ENCODE measurements at places on chromosomes 7 and 10.

- DNase-seq: no peak
These were observed 5.2 kb upstream of the COL26A1 start for GRCh38 chr7:101357433-101357832.

- DNase-seq: no peak
These were observed 380.4 kb upstream of the ZMIZ1 start for GRCh38 chr10:78688230-78688900.

- no peak for DNase-seq
These were observed 21.6 kb upstream of the EEPD1 start for GRCh38 chr7:36131499-36131898.

- DNase-seq: no peak
These were observed 100.0 kb downstream of the SORCS3 start for GRCh38 chr10:104741127-104741526.

DNA sequence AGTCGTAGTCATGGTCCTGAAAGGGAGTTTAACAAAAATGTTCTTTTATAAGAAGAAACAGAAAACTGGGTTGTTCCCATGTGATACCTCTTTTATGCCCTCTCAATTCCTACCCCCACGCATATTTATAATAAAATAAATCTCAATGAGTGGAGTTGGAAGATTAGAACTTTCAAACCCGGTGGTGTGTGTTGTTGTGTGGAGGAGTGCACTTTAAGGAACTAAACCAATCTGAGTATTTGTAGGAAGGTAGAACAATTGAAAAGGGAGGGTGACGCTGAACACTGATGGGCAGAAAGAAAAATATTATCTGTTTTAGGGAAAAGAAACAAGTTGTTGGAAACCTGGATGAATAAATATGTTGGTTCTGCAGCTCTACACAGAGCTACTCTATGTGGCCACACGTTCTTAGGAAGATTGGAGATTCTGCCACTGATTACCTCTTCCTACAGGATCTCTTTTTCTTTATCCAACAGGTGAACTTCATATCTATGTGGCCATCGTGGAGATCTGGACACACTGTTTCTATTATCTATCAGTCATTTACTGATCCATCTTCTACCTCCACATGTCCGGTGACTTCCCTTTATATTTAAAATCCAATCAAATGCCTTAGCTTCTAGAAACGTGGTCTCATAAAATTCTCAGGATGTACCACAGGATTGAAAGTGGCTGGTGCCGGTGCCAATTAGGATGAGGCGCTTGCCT is 13.1 kb upstream of the GATA3 start:
- no peak for DNase-seq

- peak; percentile 35 for DNase-seq
These were observed 429.0 kb upstream of the MTPN start for GRCh38 chr7:136405931-136406777.

DNA sequence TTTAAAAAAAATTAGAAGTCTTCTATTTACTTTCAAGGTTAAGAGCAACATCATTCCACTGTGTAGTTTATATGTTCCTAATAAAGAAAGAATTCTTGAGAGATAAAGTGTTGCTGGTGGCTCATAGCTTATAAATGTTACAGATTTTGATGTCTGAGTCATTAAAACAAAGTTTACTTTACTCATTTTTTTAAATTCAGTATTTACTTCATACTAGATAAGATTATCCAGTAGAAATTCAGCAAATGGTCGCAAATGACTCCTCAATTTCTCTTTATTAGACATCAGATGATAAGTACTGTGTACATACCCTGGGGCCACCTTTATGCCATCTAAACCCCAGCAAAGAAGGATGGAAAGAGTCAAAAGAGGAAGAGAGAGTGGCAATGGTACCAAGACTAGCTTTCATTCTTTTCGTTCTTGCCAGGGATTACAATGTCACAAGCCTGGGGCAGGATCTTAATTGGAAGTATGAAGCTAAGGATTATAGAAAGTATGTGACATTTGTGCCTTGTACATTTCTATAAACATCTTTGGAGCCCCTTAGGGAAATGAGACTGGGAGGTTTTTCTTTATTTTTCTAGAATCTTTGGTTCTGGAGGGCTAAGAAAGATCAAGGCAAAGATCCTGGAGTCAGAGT is 206.1 kb downstream of the CHRM2 start:
- no peak for DNase-seq

GRCh38 chr10:126099366-126099765 is 203.0 kb downstream of the FANK1 start:
- no peak for DNase-seq

DNA sequence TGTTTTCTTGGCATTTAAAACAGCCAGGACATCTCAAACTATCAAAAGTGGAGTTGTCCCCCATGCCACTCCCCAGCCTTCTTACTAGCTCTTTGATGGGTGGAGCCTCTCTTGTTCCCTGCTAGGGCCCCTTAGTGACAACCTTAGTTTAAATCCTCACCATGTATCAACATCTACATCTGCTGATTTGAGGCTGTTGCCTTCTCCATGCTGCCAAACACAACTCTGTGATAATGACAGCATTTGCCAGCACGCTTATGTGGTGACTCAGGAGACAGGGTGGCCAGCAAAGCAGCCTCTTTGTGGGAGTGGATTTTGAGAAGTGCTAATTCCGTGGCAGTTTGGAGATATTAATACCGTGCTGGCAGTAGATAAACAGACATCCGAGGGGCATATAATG is 145.4 kb downstream of the LRRC4 start:
- DNase-seq: no peak

DNA sequence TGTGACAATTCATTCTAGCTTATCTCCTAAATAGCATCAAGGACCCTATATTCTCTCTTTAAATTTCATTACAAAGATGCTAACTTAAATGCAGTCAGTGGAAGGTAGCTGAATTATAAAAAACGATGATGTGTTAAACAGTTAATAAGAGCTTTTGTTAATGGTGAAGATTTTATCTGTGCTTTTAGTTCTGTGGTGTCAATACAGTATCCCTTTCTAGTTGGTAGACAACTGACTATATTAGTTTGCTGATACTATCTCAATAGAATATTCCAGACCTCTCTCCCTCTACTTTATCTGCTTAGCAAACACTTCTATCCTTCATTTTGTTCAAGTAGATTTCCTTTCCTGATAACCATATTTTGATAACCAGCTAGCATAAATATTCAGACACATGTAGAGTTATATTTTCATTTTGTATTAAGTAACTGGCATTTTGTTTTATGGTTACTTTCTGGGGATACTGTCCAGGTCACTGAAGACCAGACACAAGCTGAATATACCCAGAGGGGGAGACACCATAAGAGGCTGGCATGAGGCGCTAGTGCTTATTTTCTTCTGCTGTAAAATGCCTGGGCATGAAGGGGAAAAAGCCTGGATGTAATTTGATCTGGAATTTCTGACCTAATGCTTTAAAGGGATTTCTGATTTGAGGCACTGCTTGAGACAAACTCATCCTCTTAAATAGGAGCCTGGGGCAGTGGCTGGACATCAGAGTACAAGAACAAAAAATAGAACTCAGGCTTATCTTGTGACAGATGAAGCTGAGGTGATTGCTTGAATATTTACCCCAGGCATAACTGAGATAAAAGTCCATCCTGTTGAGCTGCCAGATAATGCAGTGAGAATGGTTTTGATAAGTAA is 197.5 kb downstream of the MALRD1 start:
- DNase-seq: no peak

DNA sequence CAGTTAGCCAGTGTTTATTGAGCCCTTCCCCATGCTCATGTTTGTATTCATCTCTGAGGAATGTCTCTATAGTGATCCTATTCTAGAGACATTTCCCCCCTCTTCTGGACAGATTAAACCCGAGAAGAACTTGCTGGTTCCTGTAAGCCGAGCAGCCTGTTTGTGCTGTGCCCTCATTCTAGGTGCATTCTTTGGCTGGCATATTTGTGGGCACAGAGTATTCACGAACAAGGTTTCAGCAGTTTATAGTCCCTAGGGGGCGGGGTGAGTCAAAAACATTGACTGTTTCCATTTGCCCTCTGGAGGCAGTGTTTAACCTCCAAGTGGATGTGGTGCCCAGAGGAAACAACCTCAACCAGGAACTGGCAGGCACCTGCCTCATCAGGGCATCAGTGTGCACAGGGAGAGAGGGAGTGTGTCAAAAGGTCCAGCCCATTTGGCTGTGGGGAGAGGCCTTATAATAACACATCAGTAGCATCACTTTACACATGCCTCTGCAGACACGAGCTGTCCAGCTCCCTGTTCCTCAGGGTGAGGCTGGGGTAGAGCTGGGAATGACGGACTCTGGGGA is 273.3 kb upstream of the LRGUK start:
- DNase-seq: no peak

- DNase-seq: peak; percentile 57
These were observed 37.9 kb downstream of the ADAM12 start for GRCh38 chr10:126350216-126350992.

DNA sequence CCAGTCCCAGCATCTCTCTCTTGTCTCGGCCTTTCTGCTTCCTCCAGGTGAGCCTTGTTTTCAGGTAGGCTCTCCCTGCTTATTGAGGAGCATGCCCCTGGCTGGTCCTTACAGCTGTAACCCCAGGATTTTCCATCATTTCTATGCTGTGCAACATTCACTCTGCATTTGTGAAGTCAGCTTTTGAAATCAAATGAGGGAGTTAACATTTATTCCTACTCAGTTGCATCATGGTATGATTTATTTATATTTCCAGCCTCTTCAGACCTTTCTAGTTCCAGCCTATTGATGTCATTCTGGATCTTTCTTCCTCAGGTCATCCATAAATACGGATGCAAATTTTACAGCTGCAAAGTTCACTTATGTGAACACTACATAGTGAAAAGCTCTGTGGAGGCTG is 755.6 kb downstream of the TYW1 start:
- no peak for DNase-seq

GRCh38 chr7:98571986-98572385 is 45.1 kb upstream of the NPTX2 start:
- DNase-seq: no peak

GRCh38 chr7:105786520-105787470 is 89.6 kb downstream of the ATXN7L1 start:
- DNase-seq: no peak

DNA sequence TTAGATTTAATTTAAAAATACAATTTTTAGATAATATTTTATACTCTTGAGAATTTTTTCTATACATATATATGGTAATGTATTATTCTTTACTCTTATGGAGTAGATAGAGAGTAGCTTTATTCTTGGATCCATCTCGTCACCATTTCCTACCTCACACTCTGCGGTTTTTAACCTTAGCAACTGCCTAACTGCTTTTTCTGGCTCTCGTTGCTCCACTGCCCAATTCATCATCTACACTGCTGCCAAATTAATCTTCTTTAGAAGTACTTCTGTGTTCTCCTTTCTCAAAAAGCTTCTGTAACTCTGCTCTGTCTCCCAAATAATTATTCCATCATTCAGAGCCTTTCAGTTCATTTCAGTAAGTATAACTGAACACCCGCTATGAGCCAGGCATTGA is 35.3 kb downstream of the CAPZA2 start:
- no peak for DNase-seq

GRCh38 chr10:92407305-92408016 is 116.5 kb downstream of the MARCHF5 start:
- no peak for DNase-seq

GRCh38 chr7:70799841-70800405 is 332.0 kb upstream of the GALNT17 start:
- DNase-seq: no peak

GRCh38 chr7:2287745-2288144 is 26.5 kb downstream of the SNX8 start:
- no peak for DNase-seq

DNA sequence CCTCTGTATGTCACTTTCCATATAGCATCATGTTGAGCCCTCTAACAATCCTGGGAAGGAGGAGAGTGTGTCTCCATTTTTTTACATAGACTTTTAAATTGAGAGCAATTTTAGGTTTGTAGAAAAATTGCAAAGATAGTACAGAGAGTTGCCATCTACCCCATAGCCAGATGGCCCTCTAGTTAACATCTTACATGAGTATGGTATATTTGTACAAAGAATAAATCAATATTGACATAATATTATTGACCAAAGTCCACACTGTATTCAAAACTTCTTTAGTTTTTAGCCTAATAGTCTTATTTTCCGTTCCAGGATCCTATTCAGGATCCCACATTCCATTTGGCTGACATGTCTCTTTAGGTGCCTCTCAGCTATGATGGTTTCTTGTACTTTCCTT is 274.6 kb upstream of the PLPP4 start:
- DNase-seq: no peak

DNA sequence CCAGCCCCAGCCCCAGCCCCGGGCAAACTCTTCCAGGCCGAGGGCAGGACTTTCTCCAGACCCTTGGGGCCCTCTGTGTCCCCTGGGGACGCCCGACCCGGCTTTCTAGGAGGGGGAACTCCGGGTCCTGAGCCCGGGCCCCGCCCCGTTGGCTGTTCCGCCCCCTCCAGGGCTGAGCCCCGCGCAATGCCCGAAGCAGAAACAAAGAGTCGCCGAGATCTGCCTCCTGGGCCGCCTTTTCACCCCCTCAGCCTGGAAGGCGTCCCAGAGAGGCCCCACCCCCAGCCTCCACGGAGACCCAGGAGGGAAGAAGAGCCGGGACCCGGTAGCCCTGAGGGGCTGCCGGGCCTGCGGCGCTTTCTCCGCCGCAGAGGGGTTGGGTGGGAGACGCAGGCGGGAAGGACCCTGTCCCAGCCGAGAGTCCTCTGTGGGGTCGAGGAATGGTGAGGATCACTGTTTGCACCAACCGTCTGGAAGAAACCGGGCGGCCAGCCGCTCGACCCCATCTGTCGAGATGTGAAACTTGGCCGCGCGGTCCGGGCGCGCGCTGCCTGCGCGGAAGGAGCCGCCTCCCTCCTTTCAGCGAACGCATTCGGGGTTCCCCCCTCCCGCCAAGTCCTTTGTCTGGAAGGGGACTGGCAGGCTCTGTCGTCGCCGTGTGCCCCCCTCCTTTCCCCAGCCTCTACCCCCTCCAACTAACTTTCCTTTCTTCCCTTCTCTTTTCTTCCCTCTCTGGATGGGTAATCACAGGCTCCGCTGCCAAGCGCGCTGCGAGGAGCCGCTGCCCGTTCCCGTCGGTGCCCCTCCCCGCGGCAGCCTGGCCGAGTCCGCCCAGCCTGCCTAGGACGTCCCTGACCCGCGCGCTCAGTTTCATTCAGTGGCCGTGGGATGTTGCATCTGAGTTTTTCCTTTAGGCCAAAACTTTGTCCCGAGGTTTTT is 10.2 kb downstream of the EN2 start:
- DNase-seq: no peak

GRCh38 chr10:122316224-122316884 is 45.3 kb downstream of the BTBD16 start:
- DNase-seq: no peak

Data from left kidney (tissue), 8 donors.